Naive thymus-derived CD4-positive, alpha-beta T cell (primary cell): ENCODE measurements at places on chromosomes 1 and 21. TPM values are rescaled to one million over a fixed set of nuclear protein-coding genes. Genes with fewer than 3 reads are reported as not detected.

CNIH3 gene
- total RNA-seq: 2.2 TPM

RAP1A gene
- 89.8 TPM for total RNA-seq

CBR3 gene
- 7.9 TPM for total RNA-seq

TNFRSF8 gene
- total RNA-seq: 0.56 TPM

LGR6 gene
- 0.38 TPM for total RNA-seq

ATP5PB gene
- total RNA-seq: 291 and 298 TPM in 2 replicates

SPRR2A gene
- not detected for total RNA-seq

BSND gene
- 0.05 TPM for total RNA-seq

KCND3 gene
- total RNA-seq: not detected in 2 replicates

TRIM46 gene
- 4.1 TPM for total RNA-seq

PDPN gene
- not detected for total RNA-seq

PLPPR4 gene
- not detected for total RNA-seq

SLAMF7 gene
- total RNA-seq: 7.7 TPM

DHRS3 gene
- total RNA-seq: 113 TPM

WDR4 gene
- total RNA-seq: 24.4 TPM

CGN gene
- total RNA-seq: 2.4 TPM

SPRR3 gene
- not detected for total RNA-seq

CHI3L1 gene
- total RNA-seq: 0.32 TPM

MANEAL gene
- total RNA-seq: 0.66 TPM

TMEM240 gene
- total RNA-seq: 0.66 and 1.1 TPM in 2 replicates

ERRFI1 gene
- total RNA-seq: 1.7 TPM

RGS1 gene
- 21.9 and 22.1 TPM in 2 replicates for total RNA-seq

FLG gene
- total RNA-seq: not detected

LCE1E gene
- total RNA-seq: not detected

C1orf167 gene
- not detected for total RNA-seq

B4GALT2 gene
- total RNA-seq: 0.49 TPM

SPOCD1 gene
- not detected for total RNA-seq

FAM43B gene
- total RNA-seq: not detected

C1orf53 gene
- not detected in 2 replicates for total RNA-seq

ANGPTL3 gene
- not detected in 2 replicates for total RNA-seq

SPATA1 gene
- total RNA-seq: not detected

ZFP69B gene
- total RNA-seq: 8.3 TPM

SERPINC1 gene
- total RNA-seq: not detected

KIF14 gene
- total RNA-seq: 15.5 and 16.2 TPM in 2 replicates

LAMC1 gene
- total RNA-seq: 0.27 TPM

ZMYND12 gene
- 1.2 TPM for total RNA-seq

COP1 gene
- 39.1 TPM for total RNA-seq

SPRR2E gene
- not detected for total RNA-seq

RXFP4 gene
- not detected for total RNA-seq

SLC16A1 gene
- total RNA-seq: 43.6 and 46.3 TPM in 2 replicates

SLC37A1 gene
- total RNA-seq: 18.1 TPM

FCER1A gene
- total RNA-seq: 11.5 TPM

KCNK2 gene
- total RNA-seq: not detected

HEATR1 gene
- total RNA-seq: 29.3 TPM

OR2M3 gene
- total RNA-seq: not detected in 2 replicates
